ENCODE measurements at places on chromosomes 2 and 18.
A peak's percentile ranks its signal among the peaks of the same experiment; 100 is the strongest.

DNA sequence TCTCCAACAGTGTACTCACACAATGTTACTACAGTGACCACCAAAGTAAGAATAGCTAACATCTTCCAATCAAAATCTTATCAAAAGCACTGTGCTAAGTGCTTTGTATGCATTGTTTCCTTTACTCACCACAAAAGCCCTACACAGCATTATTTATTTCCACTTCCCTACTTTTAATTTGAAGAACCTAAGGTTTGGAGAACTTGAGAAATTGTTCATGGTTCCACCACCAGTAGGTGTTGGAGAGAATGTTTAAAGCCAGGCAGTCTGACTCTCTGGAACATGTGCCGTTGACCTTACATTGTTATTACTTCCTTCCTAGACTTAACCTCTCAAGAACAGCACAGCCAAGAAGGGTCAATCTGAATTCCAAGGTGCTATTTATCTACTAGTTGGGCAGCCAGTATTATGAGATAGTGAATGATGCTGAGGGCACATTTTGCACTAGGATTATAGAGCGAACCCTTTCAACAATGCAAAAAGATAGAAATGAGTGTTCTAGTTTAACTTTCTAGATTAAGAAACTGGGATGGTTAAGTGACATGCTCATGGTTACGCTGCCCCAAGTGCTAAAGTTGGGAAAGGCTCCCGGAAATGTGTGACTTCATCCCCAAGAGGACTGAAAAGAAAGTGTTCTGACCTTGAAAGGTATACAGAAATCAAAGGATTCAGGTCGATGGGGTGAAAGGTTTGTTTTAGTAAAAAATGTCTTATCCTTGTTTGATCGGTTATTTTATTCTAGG lies 55.2 kb upstream of the FAM136A start:
- no peaks in the 10 kb centered on the region for H3K4me1 ChIP-seq
- no peaks in the 10 kb centered on the region for H3K27me3 ChIP-seq
- H3K27ac ChIP-seq: no peak overlapping the region
- no peak overlapping the region for H3K4me3 ChIP-seq
- no peak for DNase-seq
- H3K36me3 ChIP-seq: no peaks in the 10 kb centered on the region

- peak within 1 kb of the TSS; percentile 67 for H3K4me3 ChIP-seq
- peak within 1 kb of the TSS; percentile 76 for H3K27ac ChIP-seq
- H3K36me3 ChIP-seq: no peaks in the 10 kb centered on the region
- DNase-seq: no peak
- H3K27me3 ChIP-seq: no peaks in the 10 kb centered on the region
Observed at GRCh38 chr2:109128616-109129355, at the start of gene SH3RF3. SH3RF3 (plus strand) TSS chr2:109129205.

GRCh38 chr2:10057231-10058107 lies 14.1 kb downstream of the KLF11 start:
- peak overlapping the region; percentile 12 for H3K4me3 ChIP-seq
- peaks cover 31% of the 10 kb centered on the region for H3K36me3 ChIP-seq
- H3K27me3 ChIP-seq: no peaks in the 10 kb centered on the region
- no peaks in the 10 kb centered on the region for H3K4me1 ChIP-seq

DNA sequence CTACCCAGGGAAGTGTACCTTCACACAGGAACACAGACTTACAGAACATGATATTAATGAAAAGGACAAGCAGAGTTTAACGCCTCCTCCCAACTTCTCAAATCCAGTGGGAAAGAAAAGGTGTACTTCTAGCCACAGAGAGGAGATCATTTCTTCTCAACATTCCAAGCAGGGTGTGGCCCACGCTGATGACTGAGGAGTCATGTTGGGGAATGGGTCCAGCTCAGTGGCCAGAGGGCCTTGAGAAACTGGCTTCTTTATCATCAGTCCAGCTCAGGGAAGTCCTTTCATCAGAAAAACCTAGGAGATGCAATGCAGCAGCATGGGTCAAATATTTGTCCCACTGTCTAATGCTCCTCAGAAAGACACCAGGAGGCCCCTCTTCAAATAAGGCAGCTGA lies 63.0 kb downstream of the RBM43 start:
- H3K4me3 ChIP-seq: no peak overlapping the region
- no peaks in the 10 kb centered on the region for H3K4me1 ChIP-seq

- H3K36me3 ChIP-seq: no peaks in the 10 kb centered on the region
- H3K4me3 ChIP-seq: no peak overlapping the region
- H3K4me1 ChIP-seq: no peaks in the 10 kb centered on the region
- no peaks in the 10 kb centered on the region for H3K27me3 ChIP-seq
Observed at GRCh38 chr2:11102466-11102865, 52.8 kb upstream of the SLC66A3 start.

DNA sequence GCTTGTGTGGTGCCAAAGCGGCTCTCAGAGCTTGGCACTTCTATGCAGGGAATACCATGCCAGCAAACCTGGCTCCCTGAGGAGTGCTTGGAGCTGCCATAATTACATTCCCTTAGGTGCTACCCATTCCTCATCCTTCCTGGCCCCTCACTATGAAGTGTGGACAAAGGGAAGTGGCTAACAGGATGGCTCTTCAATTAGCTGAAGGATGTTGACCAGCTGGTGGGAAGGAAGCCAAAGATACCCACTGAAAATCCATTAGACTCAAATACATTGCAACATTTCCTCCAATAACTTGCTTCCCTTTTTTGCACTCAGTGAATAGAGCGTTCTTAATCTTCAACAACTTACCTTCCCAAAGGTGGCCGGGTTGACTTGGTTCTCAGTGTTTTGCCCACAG lies 8.5 kb downstream of the RFX8 start:
- peaks cover 14% of the 10 kb centered on the region for H3K4me1 ChIP-seq
- H3K4me3 ChIP-seq: no peak overlapping the region
- no peaks in the 10 kb centered on the region for H3K36me3 ChIP-seq
- DNase-seq: no peak
- no peak overlapping the region for H3K27ac ChIP-seq

DNA sequence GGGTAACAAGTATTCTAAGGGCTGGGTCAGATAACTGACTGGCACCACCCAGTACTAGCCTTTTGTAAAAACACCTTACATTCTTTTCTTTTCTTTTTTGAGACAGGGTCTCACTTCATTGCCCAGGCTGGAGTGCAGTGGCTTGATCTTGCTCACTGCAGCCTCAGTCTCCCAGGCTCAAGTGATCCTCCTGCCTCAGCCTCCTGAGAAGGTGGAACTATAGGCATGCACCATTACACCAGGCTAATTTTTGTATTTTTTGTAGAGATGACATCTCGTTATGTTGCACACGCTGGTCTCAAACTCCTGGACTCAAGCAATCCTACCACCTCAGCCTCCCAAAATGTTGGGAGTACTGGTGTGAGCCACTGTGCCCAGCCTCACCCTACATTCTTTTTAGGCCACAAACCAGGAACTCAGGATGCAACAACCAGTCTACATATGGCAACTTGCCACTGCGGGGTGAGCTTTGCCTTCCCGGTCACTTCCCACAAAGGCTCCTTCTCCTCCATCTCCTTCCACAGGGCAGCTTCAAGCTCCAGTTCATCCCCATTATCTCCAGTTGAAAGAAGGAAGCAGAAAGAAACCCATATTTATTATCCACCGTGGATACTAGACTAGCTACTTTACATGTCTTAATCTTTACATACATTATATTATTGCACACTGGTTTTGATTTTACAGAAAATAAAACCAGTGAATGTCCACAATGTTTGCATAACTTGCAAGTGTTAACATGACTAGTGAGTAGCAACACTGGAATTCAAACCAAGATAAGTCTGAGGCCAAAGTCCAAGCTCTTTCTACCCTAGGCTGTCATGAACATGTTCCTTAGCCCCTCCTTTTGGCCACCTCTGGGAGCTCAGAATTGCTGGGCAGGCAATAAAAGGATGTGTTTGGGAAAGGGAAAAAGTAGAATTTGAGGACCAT lies 23.7 kb upstream of the AP1S3 start:
- H3K4me1 ChIP-seq: no peaks in the 10 kb centered on the region
- no peaks in the 10 kb centered on the region for H3K27me3 ChIP-seq
- DNase-seq: no peak
- H3K27ac ChIP-seq: no peak overlapping the region
- H3K4me3 ChIP-seq: no peak overlapping the region
